ENCODE measurements at places on chromosomes 5 and 9.
A peak's percentile ranks its signal among the peaks of the same experiment; 100 is the strongest.

- no peak for DNase-seq
Measured at GRCh38 chr5:140213370-140213983, 38.5 kb downstream of the CYSTM1 start.

GRCh38 chr5:38291355-38291754, 33.0 kb downstream of the EGFLAM start:
- peak; percentile 44 for DNase-seq

DNA sequence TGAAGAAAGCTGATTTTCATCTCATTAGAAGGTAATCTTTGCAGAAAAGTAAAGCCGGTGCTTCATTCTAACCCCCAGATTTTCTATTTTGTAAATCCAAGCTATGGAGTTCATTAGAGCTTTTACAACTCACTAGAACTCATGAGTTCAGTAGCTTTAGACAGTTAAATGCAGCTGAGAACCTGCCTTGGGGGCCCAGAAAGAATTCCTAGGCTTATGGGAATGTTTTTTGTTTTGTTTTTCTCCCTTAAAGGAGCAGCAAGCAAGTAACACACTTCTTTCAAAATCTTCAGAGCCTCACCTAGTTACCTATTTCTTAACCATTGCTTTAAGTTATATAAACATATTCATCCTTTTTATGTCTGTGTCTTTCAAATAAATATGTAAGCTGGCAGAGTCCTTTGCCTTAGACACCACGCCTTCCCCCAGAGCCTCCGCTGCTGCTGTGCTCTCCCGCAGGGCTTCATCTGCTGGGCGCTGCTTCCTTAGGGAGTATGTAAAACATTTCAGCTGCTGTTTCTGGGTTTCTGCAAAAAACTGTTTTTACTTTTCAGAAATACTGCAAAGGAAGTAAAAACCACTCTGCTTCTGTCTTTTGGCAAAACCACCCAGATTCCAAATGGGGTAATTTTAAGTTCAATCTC, 132.9 kb downstream of the CDC42SE2 start:
- DNase-seq, result no peak

- no peak for DNase-seq
Measured at GRCh38 chr9:87699835-87700234, 26.1 kb upstream of the CTSL start.

DNA sequence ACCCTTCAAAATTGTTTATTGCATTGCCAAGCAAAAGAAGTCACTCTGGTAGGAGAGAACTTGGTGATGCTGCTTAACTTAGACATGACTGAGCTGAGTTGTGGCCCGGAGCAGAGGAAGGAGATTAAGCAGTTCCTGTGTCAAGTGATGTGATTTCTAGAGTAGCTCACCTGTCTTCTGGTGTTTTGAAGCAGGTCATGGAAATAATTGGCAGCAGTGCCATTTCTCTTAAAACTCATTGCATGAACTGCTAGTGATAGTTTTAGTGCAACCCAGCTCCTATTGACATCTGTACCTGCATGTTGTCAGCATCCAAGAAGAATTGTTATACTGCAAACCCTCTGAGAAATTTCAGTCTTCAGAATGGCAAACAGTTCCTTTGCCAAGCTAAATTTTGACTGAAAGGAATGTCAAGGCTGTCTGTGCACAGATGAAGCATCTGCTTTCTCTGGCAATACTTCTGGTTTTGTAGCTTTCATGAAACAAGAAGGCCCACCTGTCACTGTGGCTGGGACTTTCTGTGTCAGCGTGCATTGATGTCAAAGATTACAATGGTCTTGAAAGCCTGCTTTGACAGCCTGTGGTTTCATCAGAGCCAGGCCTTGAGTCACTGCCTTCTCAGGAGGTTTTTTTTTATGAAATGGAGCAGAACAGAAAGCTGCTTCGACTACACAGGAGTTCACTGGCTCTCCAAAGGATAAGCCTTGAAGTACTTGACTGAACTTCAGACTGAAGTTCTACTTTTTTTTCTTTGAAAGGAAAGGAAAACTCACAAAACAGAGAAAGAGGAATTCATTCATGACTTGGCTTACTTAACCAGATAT, 90.6 kb downstream of the RALGPS1 start:
- DNase-seq, result no peak

DNA sequence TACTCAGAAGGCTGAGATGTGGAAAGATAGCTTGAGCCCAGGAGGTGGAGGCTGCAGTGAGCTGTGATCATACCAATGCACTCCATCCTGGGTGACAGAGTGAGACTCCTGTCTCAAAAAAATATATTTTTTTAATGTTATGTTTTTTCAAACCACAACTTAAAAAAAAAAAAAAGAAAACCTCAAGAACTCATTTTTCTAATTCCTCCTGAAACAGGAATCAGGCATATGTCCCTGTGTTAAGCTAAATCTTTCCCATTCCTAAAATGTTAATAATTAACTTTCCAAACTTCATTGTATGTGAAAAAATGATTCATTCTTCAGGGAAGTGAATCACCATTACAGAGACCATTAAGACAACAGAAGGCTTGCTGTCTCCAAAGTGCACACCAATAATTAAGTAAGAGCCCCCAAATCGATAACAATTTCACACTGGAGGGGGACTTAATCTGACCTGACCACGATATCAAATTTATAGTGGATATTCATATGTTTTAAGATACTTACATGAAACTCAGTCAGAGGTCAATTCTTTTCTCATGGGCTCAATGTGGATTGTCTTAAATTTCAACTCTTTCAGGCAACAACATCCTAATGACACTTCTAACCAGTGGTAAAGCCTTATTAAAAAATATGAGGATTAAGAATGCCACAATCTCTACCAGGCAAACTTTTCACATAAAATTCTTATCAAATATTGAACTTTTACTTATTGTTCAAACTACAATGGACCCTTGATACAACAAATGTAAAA, 5.2 kb downstream of the CEMIP2 start:
- peak; percentile 74 for DNase-seq

DNA sequence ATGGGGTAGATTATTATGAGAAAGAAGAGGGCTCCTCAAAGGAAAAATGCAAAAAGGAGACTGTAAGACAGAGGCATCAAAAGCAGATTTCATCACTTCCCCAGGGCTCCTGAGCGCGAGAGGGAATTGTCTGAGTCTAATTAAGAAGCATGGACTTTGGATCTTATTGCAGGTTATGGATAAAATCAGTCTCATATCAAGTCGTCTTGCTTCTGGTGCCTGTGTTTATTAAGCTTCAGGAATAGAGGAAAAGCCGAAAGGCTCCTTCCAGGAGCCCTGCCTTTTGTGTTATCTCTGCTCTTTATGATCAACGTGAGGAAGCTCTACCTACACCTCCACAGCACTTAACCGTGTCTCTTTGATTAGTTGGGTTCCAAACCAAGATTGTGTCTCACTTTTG, 25.0 kb upstream of the SEMA5A start:
- DNase-seq, result no peak

GRCh38 chr5:129653057-129653375, 94.9 kb upstream of the MINAR2 start:
- DNase-seq, result peak; percentile 19

GRCh38 chr9:109245310-109245897, 75.5 kb downstream of the EPB41L4B start:
- peak; percentile 15 for DNase-seq

DNA sequence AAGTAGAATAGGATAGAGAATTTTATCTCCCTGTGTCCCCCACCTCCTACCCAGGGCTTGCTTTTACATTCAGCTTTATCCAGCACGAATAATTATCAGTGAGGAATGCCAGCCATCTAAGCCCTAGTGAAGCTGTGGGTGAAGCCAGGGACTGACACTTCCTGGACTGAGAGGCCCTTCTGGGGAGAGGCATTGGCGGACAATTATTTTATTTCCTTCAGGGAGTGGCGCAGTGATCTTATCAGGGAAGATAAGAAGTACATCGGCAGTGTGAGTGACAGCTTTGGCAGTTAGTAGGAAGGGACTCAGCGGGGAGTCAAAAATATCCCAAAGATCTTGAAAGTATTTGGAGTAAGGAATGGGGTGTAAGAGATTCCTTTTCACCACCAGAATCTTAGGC, 34.9 kb upstream of the RPS23 start:
- DNase-seq, result no peak

- no peak for DNase-seq
Measured at GRCh38 chr9:12934545-12935272, 159.9 kb downstream of the LURAP1L start.

DNA sequence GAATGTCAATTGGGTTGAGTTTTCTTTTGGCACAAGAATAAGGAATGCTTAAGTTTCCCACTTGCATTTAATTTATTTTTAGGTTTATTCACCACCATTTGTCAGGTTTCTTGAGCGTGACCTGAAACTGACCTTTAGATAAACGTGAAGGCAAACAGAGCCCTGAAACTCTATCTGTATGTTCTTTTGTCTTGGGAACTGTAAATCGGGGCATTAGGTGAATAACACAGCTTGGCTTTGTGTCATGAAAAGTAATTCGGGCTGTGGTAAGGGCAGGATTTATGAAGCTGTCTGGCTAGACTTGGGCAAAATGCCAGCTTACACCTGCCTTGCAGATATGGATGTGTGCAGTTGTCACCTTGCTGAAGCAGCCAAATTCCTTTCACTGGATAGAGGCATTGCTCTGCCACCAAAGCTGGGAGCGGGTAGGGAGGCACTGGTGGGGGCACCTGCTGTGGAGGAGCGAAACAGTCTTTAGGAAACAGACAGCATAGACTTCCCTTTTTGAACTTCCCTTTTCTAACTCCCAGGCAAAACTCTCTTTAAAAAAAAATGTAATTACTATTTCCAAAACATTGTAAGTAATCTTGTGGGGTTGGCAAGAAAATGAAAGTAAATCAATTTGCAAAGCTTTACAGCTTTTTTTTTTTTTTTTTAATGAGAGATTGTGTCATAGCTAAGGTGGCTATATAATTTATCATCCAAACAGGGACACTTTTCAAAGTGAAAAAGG, 545.2 kb downstream of the CSNK1G3 start:
- DNase-seq, result peak; percentile 43

GRCh38 chr5:159915904-159916840, at the start of gene ADRA1B:
ADRA1B (plus strand) TSS chr5:159916482; CDS start chr5:159916906, 424 bp downstream.
- peak; percentile 86 for DNase-seq

- peak; percentile 82 for DNase-seq
Measured at GRCh38 chr9:137029058-137029936, 1.3 kb upstream of the ABCA2 start.

DNA sequence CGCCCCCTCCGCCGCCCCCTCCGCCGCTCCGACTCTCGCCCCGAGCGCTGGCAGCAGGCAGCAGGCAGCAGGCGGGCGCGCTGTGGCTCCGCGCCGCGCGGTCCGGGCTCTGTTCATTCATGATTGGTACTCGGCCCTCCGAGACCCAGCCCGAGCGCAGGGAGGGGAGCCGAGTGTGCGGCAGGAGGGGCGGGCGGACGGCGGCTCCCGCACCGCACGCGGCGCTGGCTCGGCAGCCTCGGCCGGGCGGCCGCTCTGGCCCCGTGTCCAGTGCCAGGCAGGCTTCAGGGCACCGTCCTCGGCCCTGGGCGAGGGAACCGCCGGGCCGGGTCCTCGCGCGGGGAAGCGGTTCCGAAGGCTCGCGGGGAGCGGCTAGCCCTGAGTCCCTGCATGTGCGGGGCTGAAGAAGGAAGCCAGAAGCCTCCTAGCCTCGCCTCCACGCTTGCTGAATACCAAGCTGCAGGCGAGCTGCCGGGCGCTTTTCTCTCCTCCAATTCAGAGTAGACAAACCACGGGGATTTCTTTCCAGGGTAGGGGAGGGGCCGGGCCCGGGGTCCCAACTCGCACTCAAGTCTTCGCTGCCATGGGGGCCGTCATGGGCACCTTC, at the start of gene KCNIP1:
Gene KCNIP1 (plus strand): TSS at position 31 of the 607 bp plus-strand sequence.
- DNase-seq, result no peak

DNA sequence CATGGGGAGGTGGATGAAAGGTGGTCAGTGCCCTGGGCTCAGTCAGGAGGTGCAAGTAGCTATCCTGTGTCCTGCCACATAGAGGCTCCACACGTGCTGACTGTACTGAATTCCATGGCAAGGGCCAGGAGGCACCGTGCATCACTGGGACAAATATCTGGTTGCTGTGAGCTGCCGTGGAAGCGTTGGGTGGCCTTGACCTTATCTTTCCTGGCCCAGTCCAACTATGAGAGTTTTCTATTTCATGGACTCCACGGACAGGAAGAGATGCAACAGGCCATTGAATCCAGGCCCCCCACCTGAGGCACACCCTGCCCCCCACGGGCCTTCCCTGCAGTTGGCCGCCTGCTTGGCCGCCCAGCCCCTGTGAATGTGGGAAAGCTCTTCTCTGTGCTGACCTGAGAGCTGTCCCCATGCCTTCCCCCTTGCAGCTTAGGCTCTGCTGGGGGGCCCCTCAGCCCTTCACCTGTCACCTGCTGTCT, 1.7 kb downstream of the GRHPR start:
- no peak for DNase-seq
